ENCODE measurements at places on chromosomes 4 and X.

DNA sequence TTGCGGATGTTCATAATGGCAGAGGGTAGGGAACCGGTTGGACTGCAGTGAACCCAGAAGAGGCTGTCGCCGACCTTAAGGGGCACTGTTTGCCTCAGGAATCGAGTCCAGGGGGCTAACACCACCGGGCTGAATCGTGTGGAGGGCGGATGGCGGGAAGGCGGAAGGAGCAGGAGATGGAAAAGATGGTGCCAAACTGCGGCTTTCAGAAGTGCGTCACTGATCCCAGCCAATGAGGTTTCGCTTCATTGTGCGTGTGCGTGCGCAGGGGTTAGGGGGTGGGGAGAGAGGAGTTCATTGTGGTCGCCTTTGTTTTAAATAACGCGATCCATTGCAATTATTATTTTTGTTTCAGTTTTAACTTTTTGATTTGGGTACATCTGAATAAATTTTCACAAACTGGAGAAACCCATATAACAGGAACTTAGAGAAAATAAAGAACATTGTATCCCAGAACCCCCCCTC lies at the start of gene NAA11:
TSS of gene NAA11 (minus strand) at position 198 of the 465 bp plus-strand sequence. CDS start at position 14, 184 bp downstream.
- DNase-seq = no peak

GRCh38 chr4:3531318-3531878 lies 824 bp downstream of the LRPAP1 start:
- peak; percentile 17 for DNase-seq

GRCh38 chr4:101055392-101055791 lies 291.9 kb downstream of the PPP3CA start:
- no peak for DNase-seq

DNA sequence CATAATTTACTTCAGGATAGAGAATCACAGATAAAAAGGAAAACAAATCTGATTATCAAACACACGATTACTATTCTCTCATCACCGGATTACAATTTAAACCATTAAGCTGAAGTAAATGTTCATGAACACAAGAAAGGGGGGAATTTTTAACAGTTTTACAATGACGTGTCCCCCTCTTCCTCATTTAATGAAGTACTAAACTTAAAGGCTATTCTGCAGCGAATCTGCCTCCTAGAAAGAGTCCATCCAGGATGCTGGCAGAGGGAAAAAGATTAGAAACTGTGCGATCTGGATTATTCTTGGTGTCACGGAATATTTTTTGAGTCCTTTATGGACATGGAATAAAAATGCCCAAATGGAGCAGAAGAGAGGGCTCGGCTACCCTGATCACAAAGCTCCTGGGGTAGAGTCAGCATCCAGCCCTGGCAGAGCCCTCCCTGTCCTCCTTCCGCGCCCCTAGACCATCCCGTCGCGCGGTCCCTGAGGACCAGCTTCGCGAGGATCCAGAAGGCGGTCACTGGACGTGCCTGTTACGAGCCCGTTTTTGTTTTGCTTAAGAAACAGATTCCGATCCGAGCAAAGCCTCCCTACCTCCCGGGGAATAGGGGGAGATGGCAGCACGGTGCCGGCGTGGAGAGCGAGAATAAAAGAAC lies 1.2 kb downstream of the ELF2 start:
- no peak for DNase-seq

DNA sequence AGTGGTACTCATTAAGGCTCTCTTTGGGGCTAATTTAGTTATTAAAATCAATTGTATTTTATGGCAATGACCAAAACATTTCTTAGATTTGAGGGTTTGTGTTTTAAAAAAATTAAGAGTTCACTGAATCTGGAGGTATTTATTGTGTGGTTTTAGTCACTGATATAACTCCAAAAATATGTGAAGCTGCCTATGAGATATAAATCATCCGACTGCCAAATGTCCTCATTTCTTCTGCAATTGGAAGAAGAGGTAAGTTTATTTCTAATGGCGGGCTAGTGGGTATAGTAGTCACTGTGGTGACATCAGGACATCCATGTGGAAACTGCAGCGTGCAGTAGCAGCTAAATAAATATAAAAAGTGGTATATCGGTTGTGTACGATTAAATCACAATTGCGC lies 205.5 kb downstream of the MID1 start:
- DNase-seq = peak; percentile 46

DNA sequence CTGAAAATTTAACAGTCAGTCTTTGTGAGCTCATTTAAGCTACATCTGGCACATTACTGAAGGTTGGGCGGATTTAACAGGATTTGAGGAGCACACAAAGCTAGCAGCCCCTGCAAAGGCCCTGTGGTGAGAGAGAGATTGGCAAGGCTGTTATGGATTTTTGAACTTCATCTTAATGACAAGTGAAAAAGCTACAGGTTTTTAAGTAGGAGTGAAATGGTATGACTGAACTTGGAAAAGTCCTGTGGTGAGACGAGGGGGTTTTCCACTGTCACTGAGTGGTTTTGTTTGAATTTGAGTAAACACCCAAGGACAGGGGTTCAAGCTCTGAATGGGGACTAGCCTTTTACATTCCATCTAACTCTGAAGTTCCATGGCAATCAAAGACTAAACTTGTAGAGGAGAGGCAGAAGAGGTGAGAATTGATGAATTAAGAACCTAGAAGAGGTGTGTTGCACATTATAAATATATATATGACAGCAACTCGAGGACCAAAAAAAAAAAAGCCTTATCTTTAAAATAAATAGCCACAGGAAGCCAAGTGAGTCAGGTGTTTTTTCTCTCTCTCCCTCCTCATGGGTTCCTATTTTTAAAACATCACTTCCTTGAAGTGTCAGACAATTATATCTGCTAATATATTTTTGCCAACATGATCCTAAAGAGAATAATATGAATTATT lies 47.8 kb upstream of the CLNK start:
- no peak for DNase-seq

DNA sequence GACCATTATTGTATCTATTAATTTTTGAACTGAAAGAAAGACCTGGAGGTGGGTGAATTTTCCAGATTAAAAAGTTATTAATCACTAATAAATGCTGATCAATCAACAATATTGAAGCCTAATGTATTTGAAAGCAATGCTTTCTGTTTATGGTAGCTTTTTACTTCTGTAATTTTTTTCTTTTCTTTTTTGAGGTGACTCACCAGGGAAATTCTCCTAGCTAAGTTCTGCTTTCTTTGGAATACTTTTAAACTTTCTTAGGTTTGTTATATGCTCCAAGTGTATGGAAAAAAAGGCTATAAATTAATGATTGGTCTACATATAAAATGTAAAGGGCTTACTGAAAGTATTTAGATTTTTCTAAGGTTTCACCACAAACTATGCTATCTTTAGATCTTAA lies 94.2 kb downstream of the MBNL3 start:
- no peak for DNase-seq

DNA sequence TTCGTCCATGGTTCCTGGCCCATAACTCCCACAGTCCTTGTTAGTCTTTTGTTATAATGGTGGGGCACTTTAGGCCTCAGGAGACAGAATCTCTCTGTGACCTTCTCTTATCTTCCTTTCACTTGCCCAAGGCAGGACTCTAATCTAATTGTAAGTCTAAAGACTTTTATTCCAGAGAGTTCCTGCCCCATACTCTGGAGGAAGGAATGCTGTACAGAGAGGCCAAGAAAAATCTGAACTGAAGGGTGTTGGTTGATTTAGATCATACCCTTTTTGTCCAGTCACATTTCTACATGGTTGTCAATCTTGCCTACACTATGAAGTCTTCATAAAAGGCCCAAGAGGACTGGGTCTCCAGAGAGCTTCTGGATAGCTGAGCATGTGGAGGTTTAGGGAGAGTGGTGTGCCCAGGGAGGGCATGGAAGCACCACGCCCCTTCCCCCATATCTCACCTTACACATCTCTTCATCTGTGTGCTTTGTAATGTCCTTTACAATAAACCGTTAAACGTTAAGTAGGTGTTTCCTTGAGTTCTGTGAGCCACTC lies 84.5 kb downstream of the AFF1 start:
- no peak for DNase-seq

All from choroid plexus epithelial cell (primary cell).